ENCODE measurements at places on chromosomes 7 and 10.

DNA sequence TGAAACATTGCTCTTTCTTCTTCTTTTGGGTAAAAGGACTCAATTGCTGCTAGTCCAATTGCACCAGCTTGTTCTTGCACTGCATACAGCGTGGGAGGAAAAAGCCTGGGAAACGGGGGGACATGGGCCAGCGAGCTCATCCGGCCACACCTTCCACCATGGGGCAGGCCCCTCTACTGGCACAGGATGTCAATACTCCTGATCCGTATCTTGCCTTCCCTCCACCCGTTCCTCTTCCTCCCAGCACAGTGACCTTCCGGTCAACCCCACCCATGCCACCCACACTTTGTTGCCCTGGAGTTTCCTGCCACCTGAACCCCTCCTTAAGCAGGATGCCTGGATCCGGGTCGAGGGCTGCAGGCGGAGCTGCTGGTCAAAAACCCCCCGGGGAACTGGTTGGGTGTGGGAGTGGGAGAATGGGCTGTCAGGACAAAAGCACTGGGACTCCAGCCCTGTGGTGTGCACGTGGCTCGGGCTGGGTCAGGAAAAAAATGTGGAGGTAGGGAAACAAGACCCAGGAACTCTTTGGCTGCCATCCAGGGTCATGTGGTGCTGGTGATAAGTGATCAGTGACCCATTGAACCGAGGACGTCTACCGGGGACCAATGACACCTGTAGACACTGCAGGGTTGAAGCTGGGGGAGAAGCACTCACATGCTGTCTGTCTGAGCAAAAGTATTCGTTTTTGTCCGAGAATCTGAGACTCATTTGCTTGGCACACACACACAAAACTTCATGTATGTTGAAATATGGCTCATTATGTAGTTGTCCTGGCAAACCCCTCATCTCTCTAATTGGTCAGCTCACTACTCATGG, 8.1 kb downstream of the IL2RA start:
- DNase-seq, result no peak

GRCh38 chr10:52965938-52966401, 193.4 kb upstream of the MBL2 start:
- DNase-seq, result no peak

GRCh38 chr7:1042492-1042833, 1.9 kb upstream of the GPR146 start:
- no peak for DNase-seq

- DNase-seq, result no peak
Observed at GRCh38 chr10:99569961-99570360, 37.2 kb downstream of the NKX2-3 start.

DNA sequence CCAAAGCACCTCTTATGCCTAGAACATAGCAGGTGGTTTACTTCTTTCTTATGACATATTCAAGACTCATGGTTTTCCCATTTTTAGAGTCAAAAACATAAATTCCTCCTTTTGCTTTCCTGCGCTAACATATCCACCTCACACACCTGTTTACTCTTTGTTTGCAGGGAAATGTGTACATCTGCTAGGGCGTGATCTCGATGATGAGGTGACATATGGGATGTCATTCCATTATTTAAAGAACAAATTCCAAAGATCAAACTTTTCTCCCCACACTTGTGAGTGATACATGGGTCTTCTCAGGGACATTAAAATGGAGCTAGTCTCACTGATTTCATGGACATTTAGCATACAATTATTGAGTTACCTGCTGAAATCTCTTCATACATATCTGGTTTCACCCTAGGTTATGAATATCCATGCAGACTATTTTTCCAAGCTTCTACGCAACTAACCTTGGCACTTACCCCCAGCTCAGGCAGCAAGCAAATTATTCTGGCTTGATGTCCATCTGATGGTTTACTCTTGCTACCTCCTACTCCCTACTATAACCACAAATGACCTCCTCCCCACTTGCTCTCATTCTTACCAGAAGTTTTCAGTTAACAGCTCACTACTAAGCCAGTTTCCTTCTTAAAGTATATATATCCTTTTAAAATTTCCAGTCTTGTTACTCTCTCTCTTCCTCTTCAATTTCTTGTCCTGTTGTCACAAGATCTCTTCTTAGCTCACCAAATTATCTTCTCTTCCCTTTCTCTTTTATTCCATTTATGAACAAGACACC, 208.5 kb downstream of the RNLS start:
- no peak for DNase-seq

GRCh38 chr10:47451273-47451997, 32.5 kb downstream of the ANXA8 start:
- DNase-seq, result no peak

DNA sequence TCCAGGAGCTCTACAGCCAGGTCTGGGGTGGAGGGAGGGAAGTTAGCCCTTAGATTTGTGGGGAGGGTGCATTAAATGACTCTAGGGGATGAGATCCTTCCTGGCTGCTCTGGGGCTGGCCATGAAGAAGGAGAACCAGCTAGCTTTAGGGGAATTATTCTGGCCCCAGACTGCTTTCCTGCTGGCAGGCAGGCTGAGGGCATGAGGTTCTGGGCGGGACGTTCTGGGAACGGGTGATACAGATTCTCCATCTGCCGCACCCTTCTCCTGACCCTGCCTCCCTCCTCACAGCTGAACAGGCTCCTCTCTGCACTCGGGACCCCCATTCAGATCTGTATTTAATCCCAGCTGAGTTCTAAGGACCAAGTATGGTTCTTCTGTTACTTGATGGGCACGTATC, 23.9 kb downstream of the GOLGA7B start:
- DNase-seq, result no peak

- no peak for DNase-seq
Observed at GRCh38 chr7:76300166-76300731, 2.2 kb upstream of the HSPB1 start.

DNA sequence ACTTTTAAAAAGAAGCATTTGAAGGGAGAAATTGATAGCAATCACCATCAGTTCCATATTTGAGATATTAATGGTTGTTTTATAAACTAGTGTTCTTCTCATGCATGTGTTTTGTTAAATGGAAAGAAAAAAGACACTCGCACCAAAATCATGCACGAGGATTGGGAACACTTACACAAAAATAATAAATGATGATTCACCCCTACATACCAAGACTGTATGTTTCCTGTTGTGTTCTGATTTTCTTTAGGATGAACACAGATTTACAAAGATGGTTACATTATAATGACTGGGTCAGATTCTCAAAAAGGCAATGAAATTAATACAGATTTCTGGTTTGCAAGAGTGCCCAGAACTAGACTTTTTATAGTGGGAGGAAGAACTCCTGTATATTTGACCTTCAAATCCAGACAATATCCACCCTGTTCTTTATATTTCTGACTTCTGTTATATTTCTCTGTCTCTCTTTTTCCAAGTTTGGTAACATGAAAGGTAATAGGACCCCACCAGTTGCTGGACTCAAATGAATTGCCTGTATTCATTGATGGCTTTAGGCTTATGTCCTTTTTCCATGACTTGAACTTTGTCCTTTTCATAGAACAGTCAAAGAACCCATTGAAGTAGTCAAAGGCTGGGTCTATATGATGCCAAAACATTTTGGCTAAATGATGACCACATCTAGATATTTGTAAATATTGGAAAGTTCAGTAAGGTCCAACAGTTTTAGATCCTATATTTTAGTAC, 54.4 kb downstream of the SEMA3A start:
- DNase-seq, result no peak
